NCI-H460 (cell line): ENCODE measurements at places on chromosomes 7 and 10. TPM values are rescaled to one million over a fixed set of nuclear protein-coding genes. Genes with fewer than 3 reads are reported as not detected.

Gene LSM8
- 144 and 167 TPM in 2 replicates for total RNA-seq

Gene HSPA12A
- total RNA-seq, result 10.0 and 10.6 TPM in 2 replicates

Gene DPP6
- total RNA-seq, result not detected in 2 replicates

Gene TRUB1
- total RNA-seq, result 57.8 and 59.4 TPM in 2 replicates

Gene KCND2
- 0.03 TPM in 1 of 2 replicates, not detected in the other for total RNA-seq

Gene SLC13A4
- total RNA-seq, result not detected in 2 replicates

Gene LLCFC1
- not detected in 2 replicates for total RNA-seq

Gene FGFBP3
- 1.6 and 2.1 TPM in 2 replicates for total RNA-seq

Gene EBLN1
- total RNA-seq, result not detected in 2 replicates

Gene AGR2
- 650 and 769 TPM in 2 replicates for total RNA-seq

Gene UPK3B
- 0.15 TPM in 1 of 2 replicates, not detected in the other for total RNA-seq

Gene NKX2-3
- 0.25 and 0.32 TPM in 2 replicates for total RNA-seq

Gene PAX4
- total RNA-seq, result not detected in 2 replicates
